ENCODE measurements at places on chromosomes 12 and 14.
A peak's percentile ranks its signal among the peaks of the same experiment; 100 is the strongest.

DNA sequence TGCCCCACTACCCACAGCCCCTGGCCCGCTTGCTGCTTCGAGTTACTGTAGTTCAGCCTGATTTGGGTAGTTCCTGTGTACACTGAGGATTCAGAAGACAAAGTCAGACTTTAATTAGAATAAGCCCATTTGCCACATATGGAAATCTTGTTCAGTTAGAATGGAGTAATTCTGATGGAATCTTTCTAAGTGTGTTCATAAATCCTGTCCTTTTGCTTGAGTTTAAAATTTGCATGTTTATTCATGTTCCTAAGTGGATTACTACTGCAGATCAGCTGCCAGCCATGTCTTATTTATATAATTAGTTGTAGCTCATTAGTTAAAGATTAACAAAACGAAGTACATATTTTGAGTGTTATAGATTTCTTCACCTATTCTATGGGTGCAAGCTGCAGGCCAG is 504.5 kb downstream of the PCNX1 start:
- no peak for DNase-seq

DNA sequence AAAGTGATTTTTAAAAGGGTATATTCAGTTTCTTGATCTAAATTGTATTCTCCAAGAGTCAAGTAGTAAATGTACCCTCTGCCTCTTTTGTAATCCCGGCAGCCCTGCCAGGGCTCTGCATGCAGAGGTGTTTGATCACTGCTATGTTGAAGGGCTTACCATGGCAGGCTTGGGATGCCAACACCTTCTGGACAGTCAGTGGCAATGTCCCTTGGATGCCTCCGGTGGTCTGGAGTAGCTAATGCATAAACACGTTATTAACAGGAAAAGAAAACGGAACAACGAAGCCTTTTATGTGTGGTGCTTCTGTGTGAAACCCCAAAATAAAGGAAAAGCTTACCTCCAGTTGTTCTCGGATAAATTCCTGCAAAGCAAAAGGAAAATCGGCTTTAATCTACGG is 19.9 kb downstream of the EIF2B2 start:
- DNase-seq, result no peak

DNA sequence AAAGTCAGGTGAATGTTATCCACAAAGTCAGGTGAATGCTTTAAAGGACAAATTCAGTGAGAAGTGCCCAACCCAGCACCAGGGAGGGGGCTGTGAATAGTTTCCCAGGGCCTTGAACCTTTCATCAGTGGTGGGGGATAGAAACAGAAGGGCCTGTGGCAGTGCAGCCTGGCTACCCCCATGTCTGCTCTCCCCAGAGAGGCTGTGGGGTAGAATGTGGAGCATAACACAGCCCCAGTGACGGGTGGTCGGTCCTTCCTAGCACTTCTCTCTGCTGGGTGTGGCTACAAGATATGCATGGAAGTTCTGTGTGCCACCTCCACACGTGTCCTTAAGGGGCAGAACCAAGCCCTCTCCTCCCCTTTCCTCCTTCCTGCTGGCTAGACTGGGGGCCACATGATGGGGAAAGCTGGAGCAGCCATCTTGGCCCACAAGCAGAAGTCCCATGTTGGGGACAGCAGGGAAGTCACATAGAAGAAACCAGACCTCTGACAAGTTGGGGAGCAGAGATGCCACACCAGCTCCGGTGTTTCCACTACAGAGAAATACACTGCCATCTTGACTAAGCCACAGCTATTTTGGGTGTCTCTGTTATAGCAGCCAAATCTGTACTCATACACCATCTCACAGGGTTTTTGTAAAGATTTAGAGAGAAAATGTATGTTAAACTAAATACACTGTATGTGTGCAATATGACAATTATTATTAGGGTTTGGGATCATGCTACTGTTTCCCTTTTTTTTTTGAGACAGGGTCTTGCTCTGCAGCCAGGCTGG is 17.0 kb downstream of the RITA1 start:
- no peak for DNase-seq

DNA sequence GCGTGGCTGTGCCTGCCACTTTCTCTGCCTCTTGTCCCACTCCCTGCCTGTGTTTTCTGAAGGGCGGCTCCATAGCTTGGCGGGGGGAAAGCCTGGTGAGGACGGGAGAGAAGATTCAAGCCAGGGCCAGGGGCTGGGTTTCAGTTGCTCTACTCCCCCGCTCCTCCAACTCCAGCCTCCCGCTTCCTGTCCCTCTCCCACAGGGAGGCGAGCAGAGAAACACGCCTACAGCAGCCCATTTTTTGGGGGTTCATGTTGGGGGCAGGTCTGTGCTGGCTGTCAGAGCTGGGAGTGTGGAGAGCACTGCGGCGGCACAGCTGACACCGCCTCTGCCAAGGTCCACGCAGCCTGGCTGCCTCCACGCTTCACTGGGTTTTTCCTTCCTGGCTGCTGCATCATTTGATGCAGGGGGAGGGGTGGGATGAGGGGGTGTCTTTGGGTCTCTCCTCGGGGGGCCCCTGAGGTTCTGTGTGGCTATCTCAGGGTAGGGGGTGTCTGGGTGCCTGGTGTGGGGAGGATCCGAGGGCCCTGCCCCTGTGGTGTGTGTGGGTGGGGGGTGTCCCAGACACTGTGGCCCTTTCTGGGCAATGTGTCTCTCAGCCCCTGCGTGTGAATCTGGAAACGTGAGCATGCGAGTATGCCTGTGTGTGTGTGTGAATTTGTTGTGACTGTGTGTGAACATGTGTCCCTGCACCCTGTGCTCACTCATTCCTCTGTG is 10.7 kb upstream of the KRT80 start:
- DNase-seq, result no peak

DNA sequence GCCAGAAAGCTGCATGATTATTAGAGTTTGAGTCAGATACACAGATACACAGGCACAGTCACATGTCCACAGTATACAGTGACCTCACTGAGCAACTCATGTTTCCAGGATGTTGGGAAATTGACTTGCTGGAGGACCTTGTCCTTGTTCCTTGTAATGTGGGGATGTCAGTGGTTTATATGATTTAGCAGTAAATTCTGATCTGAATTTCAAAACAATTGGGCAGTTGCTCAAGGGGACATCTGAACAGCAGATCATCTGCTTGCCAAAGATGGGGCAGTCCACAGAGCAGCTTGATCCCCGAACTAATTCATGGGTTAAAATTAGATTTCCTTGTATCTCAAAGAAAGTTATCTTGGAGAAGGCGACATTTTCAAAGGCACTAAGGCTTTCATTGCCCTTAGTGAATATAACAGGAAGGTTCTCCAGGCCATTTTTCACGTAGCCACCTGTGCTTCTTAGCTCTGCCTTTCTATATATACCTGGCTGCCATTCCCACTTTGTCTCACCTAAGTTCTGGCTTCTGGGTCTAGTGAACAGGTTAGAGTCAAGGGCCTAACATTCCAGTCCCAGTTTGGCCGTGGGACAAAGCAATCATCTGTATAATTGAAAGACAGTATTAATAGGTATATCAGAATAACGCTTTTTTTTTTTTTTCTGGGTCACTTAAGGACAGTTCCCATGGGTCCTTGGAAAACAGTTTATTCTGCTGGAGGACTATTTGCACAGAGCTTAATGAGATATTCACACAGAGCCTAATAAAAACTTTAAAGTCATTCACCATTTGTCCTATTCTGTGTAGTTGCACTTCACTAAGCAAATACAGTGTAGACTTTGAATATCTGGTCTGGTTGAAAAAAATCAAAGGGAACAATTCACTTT is 64.9 kb upstream of the STRN3 start:
- DNase-seq, result peak; percentile 65

DNA sequence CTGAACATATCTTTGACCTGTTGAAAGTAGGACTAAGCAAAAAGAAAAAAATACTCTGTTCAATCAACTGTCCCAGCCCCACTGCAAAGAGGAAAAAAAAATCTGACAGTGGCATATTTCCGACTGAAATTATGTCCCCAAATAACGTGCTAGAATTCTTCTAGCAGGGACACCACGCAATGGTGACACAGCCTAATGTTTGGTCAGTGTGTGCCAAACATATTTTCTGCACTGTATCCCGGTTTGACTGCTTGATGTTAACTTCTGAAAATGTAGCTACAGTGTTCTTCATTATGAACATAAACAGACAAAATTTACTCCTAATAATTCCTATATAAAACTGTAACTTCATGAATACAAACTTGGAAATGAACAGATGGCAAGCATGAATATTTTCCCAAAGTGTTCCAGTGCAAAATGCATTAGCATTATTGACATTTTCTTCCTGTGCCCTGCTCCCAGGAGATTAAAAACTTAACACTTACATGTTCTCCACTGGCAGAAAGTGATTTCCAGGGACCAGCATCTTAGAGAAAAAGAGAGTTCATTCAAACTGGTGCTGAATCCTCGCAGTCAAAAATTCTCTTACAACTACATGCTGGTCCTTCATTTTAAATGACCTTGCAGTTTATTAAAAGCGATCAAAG is 72.4 kb upstream of the SYT1 start:
- no peak for DNase-seq

DNA sequence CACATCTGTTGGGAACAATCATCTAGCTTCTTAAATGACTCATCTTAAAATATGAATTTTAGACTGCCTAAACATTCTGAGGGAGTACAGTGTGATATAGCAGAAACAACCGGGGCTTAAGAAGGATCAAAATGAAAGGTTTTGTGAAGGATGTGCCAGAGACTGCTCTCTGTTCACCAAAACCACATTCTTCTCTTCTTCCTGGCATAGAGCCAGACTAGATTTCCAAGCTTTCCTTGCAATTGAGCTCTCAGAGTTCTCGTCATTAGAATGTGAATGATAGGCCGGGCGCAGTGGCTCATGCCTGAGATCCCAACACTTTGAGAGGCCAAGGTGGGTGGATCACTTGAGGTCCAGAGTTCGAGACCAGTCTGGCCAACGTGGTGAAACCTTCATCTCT is 94.5 kb downstream of the LRRIQ1 start:
- no peak for DNase-seq

GRCh38 chr14:62030387-62030786 is 268.2 kb downstream of the SNAPC1 start:
- no peak for DNase-seq

GRCh38 chr12:40735551-40736230 is 43.5 kb downstream of the CNTN1 start:
- DNase-seq, result no peak

DNA sequence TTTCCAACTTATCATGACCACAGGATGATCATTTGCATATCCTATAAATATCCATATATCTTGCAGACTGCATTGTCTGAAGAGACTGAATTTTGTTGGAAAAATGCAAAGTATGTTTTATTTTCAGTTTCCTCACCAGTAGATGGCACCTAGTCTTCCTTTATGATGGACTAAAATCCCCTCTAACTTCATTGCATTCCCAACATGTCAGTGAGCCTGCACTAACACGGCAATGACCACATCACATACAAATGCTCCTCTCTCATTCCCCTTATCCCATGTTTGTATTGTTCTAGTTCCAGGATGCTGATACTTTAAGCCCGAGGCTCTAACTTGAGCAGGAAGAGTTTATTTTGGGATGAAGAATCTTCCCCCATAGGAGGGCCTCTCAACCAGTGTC is 24.7 kb upstream of the MYBPC1 start:
- no peak for DNase-seq

DNA sequence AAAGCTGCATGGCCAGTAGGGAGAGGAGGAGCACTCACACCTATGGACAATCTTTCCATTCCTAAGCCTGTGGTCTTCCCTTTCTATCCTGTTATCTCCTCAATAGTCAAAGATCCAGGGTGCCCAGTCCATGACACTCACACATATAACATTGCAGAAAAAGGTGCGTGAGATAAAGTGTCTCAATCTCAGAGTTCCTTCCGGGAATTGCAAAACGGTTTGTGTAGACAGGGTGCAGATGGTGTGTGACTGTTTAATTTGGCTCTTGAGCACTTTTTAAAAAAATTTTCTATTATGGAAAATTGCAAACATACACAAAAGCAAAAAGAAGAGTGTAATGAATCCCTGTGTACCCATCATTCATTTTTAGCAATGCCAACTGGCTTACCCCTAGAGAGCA is 1493.6 kb downstream of the AACS start:
- no peak for DNase-seq

GRCh38 chr14:102020058-102020971 is 55.9 kb downstream of the DYNC1H1 start:
- DNase-seq, result peak; percentile 20

GRCh38 chr12:6090803-6091202 is 33.7 kb downstream of the VWF start:
- DNase-seq, result no peak

GRCh38 chr12:117658226-117658625 is 296.8 kb upstream of the NOS1 start:
- no peak for DNase-seq

DNA sequence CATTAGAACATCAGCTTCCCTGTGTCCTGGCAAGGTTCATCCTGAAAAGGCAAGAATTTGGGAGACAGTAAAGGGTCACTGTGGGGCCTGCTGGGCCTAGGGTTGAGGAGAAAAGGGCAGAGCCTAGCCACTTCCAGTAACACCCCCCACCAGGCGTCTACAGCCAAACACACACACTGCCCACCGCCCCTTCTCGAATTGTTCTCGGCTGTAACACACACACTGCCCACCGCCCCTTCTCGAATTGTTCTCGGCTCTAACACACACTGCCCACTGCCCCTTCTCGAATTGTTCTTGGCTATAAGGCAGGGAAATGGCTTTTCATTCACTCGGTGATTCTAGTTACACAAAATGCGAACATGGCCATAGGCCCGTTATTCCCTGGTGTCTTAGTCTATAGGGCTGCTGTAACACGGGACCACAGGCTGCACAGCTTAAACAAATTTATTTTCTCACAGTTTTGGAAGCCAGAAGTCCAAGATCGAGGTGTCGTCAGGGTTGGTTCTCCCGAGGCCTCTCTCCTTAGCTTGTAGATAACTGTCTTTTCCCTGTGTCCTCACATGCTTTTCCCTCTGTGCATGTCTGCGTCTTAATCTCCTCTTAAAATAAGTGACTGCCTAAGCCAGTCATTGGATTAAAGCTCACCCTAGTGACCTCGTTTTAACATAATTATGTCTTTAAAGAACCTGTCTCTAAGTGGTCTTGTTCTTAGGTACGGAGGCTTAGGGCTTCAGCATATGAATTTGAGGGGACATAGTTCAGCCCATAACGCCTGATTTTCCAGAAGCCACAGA is 171.0 kb downstream of the ADGRD1 start:
- DNase-seq, result no peak

DNA sequence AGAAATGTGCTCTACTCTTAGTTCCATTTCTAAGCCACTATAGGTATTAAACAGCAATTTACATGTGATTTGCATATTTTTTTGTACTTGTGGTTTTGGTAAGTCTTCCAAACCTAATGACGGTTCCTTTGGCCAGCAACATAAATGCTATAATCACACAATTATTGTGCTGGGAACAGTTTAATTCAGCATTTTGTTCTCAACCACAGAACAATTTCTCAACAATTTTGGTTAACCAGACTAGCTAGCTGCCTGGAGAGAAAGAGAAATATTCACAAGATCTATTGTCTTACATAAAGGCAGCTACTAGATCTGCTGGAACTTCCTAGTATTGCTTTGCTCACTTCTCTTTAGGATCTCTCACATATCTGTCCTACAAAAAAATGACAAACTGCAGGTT is 265.3 kb downstream of the SOX5 start:
- DNase-seq, result no peak
